Testis (tissue), 5 donors: ENCODE measurements at places on chromosomes 5 and 9. TPM values are rescaled to one million over a fixed set of nuclear protein-coding genes. Genes with fewer than 3 reads are reported as not detected.

GRCh38 chr9:120710110-120710981 lies 3.9 kb downstream of the MEGF9 start:
- DNase-seq, result no peak

- no peak for DNase-seq
Observed at GRCh38 chr5:141359790-141360426, at the start of gene PCDHGB2. Gene PCDHGB2, plus strand, starts transcription at chr5:141359994. Its CDS starts 142 bp downstream, at chr5:141360136.

Gene HSPA9
- total RNA-seq, result 205 TPM

- DNase-seq, result no peak
Observed at GRCh38 chr9:129562514-129562913, 58.4 kb downstream of the C9orf50 start.

DNA sequence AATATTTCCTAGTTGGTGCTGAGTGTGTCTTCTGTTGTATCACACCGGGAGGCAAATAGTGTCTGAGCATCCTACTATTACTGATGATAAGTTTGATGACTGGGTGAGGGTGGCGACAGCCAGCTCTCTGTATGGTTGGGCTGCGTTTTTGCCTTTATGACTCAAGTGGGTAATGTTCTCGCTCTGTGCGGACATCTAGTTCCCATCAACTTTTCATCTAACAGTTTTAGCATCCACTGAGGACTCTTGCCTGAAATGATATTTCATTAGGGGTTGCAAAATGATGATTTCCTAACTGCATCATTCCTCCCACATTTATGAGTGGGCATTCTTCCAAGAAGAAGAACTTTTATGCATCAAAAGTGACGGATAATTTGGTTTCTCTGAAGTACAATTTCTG lies 26.5 kb downstream of the HMCN2 start:
- DNase-seq, result no peak

Gene ZBED3
- total RNA-seq, result 14.5 TPM

- no peak for DNase-seq
Observed at GRCh38 chr5:62029303-62029702, 276.7 kb upstream of the KIF2A start.

DNA sequence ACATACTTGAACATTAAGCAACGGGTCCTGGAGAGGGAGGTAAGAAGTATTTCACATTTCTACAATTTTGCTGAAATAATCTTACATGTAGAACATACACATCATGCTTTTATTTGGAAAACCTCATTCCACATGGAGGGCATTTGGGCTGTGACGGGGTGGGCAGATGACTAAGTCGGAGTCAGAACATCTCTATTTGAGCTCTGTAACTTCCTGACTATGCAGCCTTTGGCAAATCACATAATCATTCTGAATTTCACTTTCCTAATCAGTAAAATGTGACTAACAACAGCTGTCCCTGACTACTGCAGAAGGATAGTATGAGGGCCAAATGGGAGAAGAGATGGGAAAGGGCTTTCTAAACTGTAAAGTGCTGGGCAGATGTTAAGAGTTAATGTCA lies 17.1 kb upstream of the IL6ST start:
- no peak for DNase-seq

Gene GPR150
- total RNA-seq, result 0.87 TPM
